ENCODE measurements at places on chromosomes 3 and 15.

DNA sequence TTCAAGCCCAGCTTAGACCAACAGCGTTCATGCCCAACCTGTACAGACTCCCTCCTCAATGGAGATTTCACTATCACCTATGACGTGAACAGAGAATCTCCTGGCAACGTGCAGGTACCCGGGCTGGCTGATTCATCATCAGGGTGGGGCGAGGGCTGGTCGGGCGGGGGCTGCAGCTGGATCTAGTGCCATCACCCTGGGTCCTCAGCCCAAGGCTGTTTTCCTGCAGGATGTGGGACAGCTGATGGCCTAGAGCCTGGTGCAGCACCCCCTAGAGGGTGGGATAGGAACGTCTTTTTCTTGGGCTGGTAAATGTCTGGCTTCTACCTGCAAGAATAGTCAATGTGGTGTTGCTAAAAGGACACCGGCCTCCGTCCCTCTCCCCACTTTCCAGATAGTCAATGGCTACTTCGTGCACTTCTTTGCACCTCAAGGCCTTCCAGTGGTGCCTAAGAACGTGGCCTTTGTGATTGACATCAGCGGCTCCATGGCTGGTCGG is 4.4 kb downstream of the ITIH3 start:
- DNase-seq: no peak

DNA sequence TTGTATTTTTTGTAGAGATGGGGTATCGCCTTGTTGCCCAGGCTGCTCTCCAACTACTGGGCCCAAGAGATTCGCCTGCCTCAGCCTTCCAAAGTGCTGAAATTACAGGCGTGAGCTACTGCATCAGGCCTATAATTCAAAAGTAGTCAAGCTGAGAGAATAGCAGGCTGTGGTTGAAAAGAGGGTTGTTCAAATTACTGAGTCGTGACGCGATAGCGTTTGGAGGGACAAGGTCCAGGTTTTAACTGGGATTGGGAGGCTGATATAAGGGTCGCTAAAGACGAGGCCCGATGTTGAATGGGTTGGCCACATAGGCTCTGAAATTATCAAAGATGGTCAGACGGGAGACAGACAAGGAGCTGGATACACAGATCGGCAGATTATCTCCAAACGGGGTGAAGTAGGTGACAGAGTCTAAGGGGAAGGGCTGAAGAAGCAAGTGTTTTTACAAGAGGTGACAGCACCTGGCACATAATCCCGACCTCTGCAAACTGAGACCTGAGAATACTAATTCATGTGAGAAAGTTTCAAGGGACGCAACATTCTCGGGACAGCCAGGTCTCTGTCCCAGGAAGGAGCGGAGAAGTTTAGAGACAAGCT is 759 bp upstream of the ARID3B start:
- no peak for DNase-seq

GRCh38 chr15:63178034-63178433 is 11.4 kb upstream of the RAB8B start:
- no peak for DNase-seq

- DNase-seq: no peak
Observed at GRCh38 chr3:196335503-196335948, 2.7 kb downstream of the TM4SF19 start.

- no peak for DNase-seq
Observed at GRCh38 chr3:74531491-74531890, 83.0 kb downstream of the CNTN3 start.

DNA sequence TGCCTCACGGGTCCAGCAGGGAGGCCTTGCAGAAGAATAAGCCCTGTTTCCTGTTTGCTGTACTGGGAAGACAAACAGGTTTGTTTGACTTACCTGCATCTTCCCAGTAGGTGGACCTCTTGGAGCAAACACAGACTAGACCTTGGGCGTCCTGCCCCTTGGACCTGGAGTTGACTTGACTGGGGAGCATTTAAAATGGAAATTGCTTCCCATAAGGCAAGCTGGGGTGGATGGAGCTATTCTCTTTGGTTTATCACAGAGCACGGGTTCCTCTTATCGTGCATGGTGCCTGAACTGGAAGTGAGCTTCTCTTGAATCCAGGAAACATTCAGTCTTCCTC is 151.4 kb downstream of the RPLP1 start:
- DNase-seq: no peak

DNA sequence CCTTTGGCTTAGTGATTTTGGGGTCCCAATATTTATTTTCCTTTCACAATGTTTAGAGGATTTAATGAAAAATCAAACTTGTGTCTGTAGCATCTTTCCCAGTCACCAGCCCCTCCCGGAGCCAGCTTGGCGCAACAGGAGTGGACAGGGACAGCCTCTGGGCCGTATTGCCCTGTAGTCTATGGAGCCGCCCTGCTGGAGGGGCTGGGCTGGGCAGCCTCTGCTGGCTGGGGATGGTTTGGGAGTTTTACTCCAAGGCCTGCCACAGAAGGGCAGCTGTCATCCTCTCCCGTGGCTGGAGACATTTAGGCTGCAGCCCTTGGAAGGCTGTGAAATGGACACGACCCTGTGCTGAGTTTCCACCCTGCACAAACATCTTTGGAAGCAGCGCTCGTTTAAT is 89.4 kb upstream of the RGMA start:
- no peak for DNase-seq

- no peak for DNase-seq
Observed at GRCh38 chr3:189621948-189622603, 9.1 kb upstream of the TP63 start.

- DNase-seq: no peak
Observed at GRCh38 chr3:187739094-187739560, 6.1 kb downstream of the BCL6 start.

DNA sequence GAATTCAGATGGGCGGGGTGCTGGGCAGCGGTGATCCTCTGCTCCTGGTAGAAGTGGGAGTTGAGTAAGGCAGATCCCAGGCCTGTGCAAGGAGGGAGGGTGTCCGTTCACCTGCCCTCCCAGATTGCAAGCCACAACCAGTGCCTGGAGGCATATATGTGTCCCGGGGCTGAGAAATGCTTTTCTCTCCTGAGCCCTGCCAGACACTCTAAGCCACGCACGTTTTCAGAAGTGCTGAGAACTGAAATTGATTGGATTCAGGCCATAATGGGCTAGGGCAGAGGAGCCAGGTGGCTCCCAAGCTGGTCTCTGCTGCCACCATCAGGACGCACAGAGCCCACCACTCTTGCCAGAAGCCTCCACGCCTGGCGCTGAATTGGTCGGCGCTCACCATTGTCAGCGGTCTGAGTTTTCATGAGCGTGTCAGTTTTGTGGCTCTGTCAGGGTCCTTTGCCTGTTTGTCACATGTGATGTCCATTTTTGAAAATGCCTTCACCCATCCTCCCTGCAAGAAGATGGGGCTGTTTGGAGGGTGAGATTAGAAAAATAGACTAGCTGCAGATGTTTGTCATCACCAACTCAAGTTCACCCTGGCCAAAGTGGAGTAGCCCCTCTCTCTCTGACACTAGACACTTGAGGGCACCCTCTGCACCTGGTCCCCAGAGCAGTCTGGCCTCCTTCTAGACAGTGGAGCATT is 15.4 kb upstream of the BFSP2 start:
- DNase-seq: no peak

DNA sequence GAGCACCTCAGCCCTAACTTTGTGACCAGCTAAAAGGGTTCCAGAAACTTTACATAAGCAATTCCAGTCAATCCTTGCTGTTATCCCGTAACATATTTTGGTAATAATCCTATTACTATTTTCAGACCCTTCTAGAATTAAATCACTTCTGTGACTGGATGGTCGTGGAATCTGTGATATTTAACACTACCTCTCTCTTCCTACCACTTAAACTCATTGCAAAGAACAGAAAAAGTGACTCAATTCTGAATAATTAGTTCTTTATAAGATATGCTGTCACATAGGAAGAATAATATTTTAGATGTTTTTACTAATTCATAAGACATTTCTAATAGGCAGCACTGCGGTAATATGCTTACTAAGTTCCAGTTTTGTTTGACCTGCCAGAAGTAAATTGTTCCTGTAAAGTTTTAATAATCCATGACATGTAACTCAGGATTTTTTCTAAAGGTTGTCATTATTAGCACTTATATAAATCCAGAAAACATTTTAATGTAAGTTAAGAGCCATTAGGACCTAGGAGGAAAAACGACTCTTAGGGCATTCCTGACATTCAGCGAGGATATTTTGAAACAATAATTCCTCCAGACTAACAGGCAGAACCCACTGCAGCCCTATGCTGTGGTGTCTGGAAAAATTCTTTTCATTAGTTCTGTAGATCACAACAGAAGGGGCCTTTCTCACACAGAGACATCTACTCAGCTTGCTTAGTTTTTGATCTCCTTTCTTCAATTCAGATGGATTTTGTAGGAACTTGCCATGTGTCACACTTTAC is 113.3 kb upstream of the MBNL1 start:
- DNase-seq: no peak

DNA sequence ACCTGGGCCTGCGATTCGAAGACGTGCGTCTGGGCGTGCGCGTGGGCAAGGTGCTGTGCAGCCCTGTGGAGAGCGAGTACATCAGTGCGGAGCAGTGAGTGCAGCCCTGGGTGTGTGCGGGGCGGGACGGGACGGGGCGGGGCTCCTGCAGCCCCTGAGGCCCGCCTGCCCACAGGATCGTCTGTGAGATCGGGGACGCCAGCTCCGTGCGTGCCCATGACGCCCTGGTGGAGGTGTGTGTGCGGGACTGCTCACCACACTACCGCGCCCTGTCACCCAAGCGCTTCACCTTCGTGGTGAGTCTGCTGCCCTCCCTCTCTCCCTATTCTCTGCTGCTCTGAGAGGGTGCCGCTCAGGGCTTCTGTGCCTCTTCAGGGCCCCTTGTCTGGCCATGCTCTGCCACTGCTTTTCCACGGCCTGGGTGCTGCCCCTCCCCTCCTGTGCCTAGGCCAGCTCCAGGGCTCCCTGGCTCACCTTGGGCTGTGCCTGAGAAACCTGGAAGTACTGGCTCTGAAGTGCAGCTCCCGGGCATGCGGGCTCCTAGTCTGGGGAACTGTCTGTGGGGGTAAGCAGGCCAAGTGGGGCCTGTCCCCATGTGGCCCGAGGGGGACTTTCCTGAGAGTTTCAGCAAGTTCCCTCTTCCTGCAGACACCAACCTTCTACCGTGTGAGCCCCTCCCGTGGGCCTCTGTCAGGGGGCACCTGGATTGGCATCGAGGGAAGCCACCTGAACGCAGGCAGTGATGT is 31.8 kb downstream of the PLXNA1 start:
- no peak for DNase-seq

DNA sequence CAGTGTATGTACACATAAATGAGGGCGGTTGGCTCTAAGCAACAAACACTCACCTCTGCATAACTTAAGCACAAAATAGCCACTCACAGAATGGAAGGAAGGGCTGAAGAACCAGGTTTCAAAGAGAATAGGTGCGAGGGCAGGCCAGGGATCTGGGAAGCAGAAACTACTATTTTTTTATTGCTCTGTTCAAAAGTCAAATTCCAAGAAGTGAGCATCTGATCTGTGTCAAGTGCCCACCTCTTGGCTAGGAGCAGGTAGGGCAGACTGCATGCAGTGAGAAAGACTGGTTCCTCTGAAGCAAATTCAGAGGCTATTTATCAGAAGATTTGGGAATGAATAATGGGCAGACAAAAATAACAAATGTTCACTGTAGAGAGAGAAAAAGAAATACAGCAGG is 336.4 kb upstream of the CTNNB1 start:
- no peak for DNase-seq

DNA sequence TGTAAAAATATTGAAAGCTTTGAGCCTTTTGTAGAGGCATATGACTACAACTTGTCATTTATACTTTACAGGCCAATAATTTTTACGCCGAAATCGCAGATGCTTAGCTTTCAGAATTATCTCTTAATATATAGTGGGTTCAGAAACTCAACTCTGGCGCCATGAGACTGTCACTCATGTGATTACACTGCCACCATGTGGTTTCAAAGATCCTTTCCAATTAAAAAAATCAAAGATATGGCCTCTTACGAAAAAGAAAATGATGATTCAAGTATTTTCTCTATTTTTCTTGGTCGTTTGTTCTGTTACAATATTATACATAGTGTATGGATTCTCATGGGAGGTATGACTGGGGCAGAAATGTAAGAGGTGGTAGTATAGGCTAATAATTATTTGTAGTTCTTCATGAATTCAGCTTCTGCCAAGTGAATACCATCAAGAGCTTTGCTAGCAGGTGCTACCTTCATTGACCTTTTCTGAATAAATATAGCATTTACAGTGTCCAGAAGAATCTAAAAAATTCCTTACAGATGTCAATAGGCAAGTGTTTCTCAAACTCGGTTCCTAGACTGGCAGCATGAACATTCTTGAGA is 751.7 kb upstream of the GOLIM4 start:
- peak; percentile 0 for DNase-seq

- no peak for DNase-seq
Observed at GRCh38 chr3:43870844-43871626, 180.3 kb downstream of the ABHD5 start.

DNA sequence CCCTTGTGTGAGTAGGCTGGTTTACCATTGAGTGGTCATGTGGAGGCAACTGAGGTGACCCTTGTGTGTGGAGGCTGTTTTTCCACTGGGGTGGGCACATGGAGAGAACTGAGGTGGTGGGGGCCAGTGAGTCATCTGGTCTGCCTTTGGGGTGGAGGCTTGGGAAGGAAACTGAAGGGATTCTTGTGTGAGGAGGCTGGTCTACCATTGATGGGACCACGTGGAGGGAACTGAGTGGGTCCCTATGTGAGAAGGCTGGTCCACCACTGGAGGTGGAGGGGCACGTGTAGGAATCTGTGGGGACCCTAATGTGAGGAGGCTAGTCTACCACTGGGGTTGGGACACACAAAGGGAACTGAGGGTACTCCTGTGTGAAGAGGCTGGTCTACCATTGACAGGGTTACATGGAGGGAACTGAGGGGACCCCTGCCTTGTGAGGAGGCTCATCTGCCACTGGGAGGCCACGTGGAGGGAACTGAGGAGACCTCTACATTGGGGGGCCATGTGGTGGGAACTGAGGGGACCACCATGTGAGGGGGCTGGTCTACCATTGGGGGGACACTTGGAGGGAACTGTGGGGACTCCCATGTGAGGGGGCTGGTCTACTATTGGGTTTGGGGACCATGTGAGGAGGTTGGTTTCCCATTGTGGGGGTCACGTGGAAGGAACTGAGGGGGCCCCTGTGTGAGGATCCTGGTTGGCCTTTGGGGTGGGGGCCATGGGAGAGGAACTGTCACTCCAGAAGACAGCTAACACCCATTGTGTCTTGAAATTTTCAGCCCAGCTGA is 164.5 kb downstream of the WNT7A start:
- no peak for DNase-seq

DNA sequence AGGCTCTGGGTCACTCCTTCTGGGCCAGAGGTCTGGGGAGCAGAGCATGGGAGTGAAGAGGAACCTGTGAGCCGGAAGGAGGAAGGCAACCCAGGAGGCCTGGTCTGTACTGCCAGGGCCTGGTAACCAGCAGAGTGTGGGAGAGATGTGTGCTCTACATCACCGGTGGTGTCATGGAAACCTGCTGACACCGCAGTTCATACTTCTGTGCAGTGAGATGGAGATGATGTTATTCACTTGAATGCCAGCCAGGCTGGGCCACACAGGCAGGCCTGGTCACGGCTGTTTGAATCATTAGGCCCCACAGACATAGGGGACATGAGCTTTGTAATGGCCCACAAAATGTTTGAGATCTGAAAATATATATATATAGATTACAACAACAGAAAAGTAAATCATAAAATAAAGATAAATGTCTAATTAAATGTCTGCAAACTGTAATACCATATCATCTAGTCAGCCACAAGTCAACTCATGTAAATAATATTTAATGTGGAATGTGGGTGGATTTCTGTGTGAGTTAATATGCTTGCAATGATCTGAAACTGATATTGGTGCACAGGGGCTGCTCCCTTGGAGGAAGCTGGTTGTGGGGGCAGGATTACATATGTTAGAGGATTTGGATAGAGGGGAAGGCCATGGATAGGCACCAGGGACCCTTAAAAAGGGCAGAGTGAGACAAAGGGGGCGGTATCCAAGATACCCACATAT is 108.5 kb upstream of the PFN2 start:
- DNase-seq: no peak

GRCh38 chr15:73371812-73372211 is 3.1 kb upstream of the HCN4 start:
- DNase-seq: no peak
